ENCODE measurements at places on chromosomes 2 and 18.

DNA sequence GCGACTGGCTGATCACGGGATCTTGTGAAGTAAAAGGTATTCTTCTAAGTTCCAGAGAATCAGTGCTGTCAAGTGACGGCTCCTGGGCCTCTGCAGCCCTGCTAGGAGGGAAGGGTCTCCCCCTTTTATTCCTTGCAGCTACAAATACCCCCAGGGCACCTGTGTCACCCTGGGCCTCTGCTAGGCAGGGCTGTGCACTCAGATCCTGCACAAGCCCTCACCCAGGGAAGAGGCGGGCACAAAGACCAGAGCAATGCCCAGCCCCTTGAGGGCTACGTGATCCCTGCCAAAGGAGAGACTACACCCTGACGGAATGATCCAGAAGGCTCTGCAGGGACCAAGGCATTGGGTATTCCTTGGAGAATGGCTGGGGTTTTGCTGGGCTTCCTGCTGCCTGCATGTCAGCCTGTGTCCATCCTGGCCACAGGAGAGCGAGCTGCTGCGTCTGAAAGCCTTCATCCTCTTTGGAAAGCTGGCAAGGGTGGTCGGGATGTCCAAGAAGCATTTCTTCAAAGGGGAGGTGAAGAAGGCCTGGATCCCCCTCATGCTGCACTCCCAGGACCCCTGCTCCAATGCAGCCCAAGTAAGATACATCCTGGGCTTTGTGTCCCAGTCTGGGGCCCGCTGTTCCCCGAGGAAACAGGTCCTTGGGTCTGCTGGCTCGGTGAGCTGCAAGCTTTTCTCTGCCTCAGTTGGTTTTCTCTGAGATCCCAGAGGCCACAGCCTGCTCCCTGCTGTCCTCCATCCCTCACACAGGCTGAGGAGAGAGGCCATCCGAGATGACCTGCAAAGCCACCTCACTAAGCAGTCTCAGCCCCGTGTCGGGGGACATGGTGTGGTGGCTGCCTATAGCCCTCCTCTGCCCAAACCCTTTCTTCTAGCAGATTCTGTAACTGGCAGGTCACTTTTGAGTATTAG is 24.9 kb downstream of the HJURP start:
- no peak for DNase-seq

DNA sequence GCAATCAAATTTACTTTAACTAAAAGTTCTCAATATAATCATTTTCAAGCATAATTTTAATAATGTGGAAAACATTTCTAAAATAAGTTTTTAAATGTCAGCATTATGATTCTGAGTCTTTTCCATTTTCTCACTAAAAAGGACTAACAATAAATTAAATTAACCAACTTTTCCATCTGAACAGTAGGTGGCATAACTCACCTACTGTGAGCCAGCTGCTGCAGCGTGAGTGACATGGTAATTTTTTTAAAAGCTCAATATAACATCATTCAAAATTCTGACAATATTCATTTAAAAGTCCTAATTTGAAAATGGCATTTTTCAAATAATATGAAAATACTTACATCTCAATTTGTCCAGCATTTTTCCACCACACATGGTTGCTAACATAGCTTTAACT is 66.5 kb downstream of the DTNB start:
- DNase-seq: no peak

DNA sequence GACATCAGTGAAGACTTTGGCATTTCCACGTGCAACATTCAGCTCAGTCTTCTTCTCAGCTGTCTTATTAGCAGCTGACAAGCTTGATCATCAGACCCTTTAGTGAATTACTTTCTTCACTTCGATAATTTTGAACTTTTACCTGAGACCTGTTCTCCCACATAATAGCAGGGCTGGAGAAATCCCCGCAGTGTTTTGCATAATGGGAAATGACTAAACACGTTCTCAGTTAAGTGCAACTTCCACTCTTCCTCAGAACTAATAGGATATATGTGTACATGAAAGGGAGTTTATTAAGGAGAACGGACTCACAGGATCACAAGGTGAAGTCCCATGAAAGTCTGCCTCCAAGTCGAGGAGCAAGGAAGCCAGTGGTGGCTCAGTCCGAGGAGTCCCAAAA is 28.8 kb upstream of the MBP start:
- DNase-seq: no peak

DNA sequence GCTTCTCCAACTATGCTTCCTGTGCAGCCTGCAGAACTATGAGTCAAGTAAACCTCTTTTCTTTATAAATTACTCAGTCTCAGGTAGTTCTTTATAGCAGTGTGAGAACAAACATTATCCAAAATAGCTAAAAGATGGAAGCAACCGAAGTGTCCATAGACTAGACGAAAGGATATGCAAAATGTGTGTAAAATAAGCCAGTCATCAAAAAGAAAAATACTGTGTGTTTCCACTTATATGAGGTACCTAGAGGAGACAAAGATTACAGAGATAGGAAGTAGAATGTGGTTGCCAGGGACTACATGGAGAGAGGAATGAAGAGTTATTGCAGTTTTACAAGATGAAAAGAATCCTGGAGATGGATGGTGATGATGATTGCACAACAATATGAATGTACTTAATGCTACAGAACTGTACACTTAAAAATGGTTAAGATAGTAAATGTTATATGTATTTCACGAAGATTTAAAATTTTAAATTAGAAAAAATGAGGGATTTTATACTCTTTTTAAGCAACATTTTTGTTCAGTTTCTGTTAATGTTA is 99.3 kb upstream of the FN1 start:
- DNase-seq: no peak

DNA sequence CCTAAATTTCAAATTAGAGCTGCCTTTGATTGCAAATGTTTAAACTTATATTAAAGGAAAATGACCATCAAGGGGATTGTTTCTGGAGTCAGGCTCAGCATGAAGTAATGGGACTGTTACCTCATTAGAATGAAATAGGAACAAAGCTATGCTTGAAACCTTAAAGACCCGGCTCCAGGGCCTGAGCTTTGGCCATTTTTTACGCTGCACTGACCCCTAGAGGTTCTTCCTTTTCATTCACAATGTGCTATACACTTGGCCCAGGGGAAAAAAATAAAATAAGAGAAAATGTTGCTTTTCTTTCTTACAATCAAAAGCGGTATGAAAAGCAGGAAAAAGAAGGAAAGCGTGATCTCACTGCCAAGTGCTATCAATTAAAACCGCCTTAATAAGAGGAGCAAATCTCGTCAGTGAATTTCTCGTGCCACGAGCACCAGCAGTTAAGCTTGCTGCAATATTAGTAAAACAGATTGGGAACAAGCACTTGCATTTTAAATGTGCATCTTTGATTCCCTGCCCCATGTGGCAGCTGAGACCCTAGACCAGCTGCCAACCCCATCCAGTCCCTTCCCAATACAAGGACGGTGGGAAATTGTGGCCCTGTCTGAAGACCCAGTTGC is 96.6 kb downstream of the MBD2 start:
- DNase-seq: no peak

DNA sequence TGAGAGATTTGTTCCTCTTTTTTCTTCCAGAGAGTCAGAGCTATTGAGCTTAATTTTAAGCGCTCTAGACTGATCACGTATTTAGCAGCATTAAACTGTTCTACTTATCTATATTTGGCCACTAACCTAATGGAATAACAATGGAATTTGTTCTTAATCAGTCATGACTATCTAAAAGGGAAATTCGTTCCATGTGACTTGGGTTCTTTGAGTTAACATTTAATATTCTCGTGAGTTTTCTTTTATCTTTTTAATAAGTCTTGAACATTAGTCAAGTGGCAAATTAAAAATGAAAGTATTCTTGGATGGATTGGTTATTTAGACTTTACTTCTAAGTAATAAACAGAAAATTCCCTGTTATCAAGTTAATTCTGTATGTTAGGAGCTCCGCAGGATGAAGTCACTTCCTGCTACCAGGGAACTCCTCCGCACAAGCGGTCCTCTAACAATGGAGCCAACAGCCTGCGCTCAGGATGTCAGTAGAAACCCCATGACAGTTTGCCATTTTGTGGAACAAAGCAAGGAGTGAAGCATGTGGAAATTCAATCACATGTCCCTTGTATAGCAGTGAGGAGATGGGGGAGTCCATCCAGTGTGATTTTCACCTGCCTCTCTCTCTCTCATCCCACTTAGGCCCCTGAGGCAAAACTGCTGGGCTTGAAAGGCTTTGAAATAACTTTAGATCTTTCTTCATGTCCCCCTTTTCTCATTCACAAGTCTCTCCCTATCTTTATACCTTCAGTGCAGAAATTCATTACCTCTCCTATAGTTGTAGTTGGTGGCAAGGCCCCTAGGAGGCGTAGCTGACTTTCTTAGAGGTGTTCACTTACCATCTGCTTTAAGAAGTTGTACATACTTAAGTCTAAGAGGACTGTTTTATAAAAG is 138.1 kb downstream of the WDR7 start:
- DNase-seq: no peak

GRCh38 chr2:163741435-163741834 is 5.6 kb upstream of the FIGN start:
- DNase-seq: no peak

DNA sequence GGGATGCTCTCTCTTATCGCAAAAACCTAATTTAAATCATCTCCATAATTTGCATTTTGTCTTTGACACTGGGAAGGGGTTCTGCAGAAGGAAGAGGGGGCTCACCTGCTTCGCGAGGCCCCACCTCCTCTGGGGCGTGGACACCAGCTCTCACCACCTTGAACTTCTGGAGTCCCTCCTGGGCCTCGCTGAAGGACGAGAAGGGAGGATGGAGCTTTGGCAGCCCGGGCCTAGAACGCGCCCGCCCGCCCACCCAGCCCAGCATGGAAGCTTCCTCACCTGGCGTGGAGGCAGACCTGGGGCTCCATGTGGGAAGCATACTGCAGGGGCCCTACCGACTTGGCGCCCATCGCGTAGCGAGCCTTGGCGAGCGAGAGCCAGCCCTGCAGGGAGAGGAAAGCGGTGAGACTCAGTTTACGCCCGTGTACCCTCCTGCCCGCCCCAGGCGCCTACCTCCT is 1.1 kb upstream of the IMP4 start:
- no peak for DNase-seq

- DNase-seq: no peak
Observed at GRCh38 chr2:190922376-190922775, 41.8 kb downstream of the GLS start.

DNA sequence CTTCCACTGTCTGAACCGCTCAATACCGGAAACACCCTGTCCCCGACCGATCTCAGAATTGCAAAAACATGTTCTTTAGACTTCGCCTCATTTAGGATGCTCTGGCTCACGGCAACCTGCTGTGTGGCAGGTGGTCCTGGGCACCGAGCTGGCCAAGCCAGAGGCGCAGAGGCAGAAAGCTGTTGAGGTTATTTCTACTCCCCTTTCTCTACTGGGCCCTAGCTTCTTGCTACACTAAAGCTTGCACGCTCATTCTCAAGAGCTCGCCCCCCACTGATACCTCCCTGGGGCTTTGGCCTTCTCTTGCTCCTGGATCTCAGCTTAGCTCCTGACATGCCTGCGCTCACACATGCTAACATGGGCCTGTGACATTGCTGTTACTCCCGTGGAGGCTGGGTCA is 417.4 kb downstream of the LPIN1 start:
- DNase-seq: no peak

- DNase-seq: no peak
Observed at GRCh38 chr2:173296235-173296634, 58.4 kb upstream of the CDCA7 start.

DNA sequence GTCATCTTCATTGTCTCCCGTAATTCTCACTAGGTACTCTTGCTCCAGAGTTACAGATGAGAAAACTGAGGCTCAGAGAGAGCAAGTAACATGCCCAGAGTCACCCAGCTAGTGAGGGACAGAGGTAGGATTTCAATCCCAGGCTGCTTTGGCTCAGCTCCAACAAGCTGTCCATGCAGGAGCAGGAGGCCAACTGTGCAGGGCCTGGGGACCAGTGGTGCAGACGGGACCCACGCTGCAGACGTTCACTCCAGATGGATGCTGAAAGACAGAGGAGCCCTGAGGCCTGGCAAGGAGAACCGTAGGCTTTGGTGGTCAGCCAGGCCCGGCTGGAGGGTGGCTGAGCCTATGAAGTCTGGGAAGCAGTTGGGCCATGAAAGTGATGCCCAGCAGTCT is 102.6 kb downstream of the MCFD2 start:
- DNase-seq: no peak

All from activated T-cell treated with anti-CD3 and anti-CD28 coated beads for 4 hours (primary cell).